NCI-H1417 treated with DMSO at 0.1 percent for 48 hours (cell line): ENCODE measurements at places on chromosomes 2 and 18.
A peak's percentile ranks its signal among the peaks of the same experiment; 100 is the strongest.

GRCh38 chr2:55010915-55011314 is 39.3 kb downstream of the RTN4 start:
- no peak for DNase-seq

GRCh38 chr2:85324639-85325465 is 2.9 kb downstream of the TGOLN2 start:
- DNase-seq, result no peak

GRCh38 chr2:219569041-219569440 is 2.3 kb downstream of the OBSL1 start:
- no peak for DNase-seq

GRCh38 chr2:128362889-128363228 is 44.2 kb upstream of the HS6ST1 start:
- DNase-seq, result no peak

- peak; percentile 2 for DNase-seq
Observed at GRCh38 chr18:12726774-12727550, 24.1 kb downstream of the PSMG2 start.
